T-helper 1 cell (primary cell): ENCODE measurements at places on chromosomes 5 and 9.

DNA sequence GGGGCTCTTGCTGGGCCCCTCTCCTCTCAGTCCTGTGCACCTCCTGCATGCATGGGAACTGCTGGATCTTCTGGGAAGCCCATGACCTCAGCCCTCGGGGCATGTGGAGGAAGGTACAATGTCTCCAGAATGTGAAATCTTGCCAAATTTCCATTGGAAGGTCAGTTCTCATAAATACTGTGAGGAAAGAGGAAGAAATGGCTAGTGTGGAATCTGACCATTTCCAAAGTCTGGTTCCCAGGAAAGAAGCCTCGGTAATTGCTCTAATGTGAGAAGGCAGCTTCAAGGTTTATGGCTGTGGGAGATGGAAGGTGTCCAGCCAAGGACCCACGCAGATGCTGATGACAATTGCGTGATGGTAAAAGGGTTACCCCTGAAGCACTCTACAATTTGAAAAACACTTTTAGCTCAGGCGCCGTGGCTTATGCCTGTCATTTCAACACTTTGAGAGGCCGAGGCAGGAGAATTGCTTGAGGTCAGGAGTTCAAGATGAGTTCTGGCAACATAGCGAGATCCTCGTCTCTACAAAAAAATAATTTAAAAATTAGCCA, 8.1 kb upstream of the IL17B start:
- no peak for DNase-seq

DNA sequence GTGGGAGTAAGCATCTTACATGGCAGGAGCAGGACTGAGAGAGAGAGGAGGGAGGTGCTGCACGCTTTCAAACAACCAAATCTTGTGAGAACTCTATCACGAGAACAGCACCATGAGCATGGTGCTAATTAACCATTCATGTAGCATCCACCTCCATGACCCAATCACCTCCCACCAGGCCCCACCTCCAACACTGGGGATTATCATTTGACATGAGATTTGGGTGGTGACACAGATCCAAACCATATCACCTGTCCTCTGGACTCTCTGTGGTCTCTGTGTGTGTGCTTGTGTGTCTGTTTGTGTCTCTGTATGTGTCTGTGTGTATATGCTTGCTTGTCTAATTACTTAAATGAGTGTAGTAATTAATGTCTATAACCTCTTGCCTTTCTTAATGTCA, 31.1 kb downstream of the SEC61B start:
- no peak for DNase-seq

DNA sequence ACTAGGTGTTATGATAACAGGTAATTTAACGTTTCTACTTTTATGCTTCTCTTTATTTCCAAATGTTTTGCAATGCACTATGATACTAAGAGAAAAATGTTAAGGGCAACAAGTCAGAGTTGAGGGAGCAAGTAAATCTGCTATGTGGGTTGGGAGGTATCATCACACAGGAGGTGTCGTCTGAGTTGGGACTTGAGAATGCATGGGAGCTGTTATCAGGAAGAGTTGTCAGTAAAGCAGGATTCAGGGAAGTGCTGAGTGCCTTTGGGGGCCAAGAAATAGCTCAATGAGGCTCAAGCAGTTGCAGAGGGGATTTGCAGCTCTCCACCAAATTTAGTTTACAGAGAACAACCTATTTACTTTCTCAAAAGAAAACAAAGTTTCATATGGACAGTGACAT, 108.0 kb downstream of the PPP2R2B start:
- no peak for DNase-seq

DNA sequence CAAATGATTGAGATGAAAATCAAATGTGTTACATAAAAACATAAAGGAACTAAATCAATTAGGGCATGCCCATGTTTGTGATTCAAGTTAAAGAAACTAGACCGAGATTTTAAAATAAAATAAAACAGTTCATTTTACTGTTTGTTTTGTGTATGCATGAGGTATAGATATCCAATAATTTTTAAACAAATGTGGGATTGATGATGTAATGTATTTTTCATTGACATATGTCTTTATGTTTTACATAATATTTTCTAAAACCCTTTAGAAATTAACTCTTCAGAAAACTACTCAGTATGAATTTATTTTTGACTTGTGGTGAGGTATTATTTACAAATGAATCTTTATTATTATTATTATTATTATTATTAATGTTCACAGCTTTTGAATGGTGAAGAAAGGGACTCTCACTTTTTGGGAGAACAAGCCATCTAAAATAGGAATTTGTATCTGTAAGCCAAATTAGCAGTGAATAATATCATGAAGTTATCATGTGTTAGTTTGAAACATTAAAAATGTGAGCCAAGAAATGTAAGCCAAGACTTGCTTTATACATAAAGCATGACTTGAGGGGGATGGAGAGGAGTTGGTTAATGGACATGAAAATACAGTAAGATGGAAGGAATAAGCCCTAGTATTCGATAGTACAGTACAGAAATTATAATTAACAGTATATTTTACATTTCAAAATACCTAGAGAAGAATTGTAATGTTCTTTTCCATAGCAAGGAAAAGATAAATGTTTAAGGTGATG, 355.0 kb downstream of the CDH10 start:
- DNase-seq: no peak

GRCh38 chr5:172748341-172748843, 22.6 kb downstream of the DUSP1 start:
- DNase-seq: no peak

DNA sequence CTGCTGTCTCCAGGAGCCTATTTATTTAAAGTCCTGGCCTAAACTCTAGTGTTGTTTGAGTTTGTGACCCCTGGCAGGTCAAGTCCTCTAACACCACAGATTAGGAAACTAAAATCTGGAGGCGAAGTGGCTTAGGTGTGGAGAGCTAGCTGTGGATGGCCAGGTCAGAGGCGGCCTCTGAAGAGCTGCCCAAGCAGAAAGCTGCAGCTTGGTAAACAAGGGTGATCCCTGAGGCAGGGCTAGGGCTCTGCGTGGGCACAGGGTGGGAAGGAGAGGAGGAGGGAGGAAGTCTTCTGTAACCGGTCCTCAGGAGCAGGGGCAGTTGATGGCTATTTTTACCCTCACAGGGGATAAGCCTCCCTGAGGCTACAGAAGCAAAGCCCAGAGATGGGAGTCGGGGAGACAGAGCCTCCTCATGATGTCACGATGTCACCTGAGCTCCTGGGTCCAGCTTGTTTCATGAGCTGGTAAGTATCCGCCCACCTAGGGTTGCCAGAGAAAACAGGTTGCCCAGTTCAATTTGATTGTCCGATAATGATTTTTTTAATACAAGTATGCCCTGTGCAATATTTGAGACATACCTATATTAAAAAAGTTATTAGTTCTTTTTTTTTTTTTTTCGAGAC, 25.9 kb upstream of the BOD1 start:
- DNase-seq: no peak
